CD4-positive, alpha-beta T cell treated with Interleukin-17A for 1 hour (primary cell): ENCODE measurements at places on chromosomes 7 and 10.

DNA sequence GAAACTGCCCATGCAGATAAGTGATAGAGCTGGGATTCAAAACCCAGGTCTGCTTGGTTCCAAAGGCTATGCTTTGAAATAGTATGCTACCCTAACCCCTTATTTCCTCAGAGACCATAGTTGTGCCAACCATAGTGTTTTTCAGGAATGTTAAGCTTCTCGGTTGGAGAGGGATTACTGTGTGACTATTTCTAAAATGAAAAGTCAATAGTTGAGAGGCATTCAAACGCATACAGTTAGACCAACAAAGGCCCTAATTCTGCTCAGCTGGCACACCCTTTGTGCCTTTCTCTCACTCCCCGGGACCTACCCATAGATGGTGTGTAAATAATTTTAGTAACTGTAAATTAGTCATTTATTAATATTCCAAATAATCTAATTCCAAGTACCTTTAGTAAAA, 64.6 kb upstream of the RNF148 start:
- DNase-seq, result no peak

GRCh38 chr10:12121673-12122072, 7.8 kb upstream of the SEC61A2 start:
- DNase-seq, result no peak

- no peak for DNase-seq
Measured at GRCh38 chr10:88668465-88668864, 4.2 kb downstream of the LIPF start.

DNA sequence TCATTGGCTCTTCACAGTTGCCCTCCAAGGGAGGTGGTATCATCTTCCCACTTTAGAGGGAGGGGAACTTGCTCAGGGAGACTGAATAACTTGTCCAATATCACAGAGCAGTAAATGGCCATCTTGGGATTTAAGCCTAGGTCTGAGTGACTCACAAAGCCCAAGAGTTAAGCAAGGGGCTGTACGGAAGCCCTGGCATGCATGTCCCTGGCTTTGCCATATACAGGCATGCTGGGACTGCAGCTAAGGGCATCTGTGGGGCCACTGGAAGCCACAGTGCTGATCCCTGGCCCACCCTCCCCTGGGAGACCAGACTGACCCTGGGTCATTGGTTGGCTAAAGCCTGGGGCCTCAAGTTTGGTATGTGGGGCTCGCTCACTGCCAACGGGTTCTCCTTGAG, 3.1 kb downstream of the VSIR start:
- no peak for DNase-seq

GRCh38 chr7:65239707-65240352, 133.8 kb upstream of the ZNF92 start:
- no peak for DNase-seq

DNA sequence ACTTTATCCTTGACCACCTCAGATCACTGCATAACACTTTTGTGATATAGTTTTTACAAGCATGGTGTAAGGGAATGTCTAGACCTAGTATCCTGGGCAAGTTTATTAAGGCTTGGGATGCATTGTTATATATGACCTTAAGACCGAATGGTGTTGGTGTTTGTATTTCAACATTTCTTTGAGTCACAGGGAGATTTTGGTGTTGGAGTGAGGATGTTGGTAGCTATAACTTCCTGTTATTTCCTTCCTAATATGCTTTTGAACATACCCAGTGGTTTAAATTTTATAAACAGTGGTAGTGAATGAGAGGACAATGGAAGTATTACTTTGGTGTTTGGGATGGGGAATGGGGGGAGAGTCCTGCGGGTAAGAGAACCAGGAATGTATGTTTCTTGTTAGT, 2.6 kb downstream of the EXOC4 start:
- DNase-seq, result no peak

DNA sequence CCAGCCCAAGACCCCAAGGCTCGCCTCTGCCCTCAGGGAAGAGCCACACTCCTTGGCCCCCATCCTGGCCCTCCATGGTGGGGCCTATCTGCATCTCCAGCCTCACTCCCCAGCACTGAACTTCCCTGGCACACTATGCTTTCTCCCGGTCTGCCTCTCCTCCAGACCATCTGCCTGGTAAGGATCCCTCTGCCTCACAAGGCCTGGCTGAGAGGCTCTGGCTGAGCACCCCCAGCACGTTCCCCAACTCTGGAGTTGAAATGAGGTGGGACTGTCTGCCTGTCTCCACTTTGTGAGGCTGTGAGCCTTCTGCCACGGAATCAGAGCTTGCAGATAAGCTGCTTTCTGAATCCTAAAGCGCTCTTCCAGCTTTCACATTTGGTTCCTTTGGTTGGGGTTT, 220.7 kb downstream of the TNS3 start:
- no peak for DNase-seq

GRCh38 chr7:43585562-43585961, 2.7 kb downstream of the STK17A start:
- DNase-seq, result peak; percentile 54

- DNase-seq, result peak; percentile 21
Measured at GRCh38 chr7:97145068-97145467, 27.6 kb downstream of the SDHAF3 start.

GRCh38 chr10:93579089-93579488, 12.6 kb downstream of the FFAR4 start:
- no peak for DNase-seq

DNA sequence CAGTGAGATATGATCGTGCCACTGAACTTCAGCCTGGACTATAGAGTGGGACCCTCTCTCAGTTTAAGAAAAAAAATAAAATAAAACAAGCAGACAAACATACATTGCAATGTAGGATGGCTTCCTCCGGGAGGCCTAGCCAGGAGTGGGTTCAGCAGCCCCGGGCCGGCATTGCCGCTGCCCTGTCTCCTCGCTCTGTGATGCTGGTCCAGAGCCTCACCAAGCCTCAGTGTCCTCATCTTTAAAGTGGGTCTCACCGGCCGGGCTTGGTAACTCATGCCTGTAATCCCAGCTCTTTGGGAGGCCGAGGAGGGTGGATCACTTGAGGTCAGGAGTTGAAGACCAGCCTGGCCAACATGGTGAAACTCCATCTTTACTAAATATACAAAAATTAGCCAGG, 71.6 kb downstream of the PTPRE start:
- DNase-seq, result no peak

- DNase-seq, result no peak
Measured at GRCh38 chr10:35855155-35855947, 213.3 kb upstream of the FZD8 start.
